Thyroid gland (tissue), 4 donors: ENCODE measurements at places on chromosomes 11 and 22. TPM values are rescaled to one million over a fixed set of nuclear protein-coding genes. Genes with fewer than 3 reads are reported as not detected.

GRCh38 chr11:31560842-31561476 is 51.4 kb downstream of the ELP4 start:
- no peaks in the 10 kb centered on the region for H3K36me3 ChIP-seq
- peaks cover 11% of the 10 kb centered on the region for H3K4me1 ChIP-seq
- H3K27ac ChIP-seq: no peak overlapping the region
- no peaks in the 10 kb centered on the region for H3K27me3 ChIP-seq
- DNase-seq: no peak
- H3K4me3 ChIP-seq: no peak overlapping the region

Gene RGL4
- total RNA-seq: not detected

Gene ANGPTL5
- 1.2 TPM for total RNA-seq

- peaks cover 28% of the 10 kb centered on the region for H3K4me1 ChIP-seq
- no peak for DNase-seq
- H3K36me3 ChIP-seq: no peaks in the 10 kb centered on the region
- H3K27ac ChIP-seq: no peak overlapping the region
- no peaks in the 10 kb centered on the region for H3K27me3 ChIP-seq
These were observed 120.5 kb downstream of the CACNA1I start for GRCh38 chr22:39690881-39691605.

DNA sequence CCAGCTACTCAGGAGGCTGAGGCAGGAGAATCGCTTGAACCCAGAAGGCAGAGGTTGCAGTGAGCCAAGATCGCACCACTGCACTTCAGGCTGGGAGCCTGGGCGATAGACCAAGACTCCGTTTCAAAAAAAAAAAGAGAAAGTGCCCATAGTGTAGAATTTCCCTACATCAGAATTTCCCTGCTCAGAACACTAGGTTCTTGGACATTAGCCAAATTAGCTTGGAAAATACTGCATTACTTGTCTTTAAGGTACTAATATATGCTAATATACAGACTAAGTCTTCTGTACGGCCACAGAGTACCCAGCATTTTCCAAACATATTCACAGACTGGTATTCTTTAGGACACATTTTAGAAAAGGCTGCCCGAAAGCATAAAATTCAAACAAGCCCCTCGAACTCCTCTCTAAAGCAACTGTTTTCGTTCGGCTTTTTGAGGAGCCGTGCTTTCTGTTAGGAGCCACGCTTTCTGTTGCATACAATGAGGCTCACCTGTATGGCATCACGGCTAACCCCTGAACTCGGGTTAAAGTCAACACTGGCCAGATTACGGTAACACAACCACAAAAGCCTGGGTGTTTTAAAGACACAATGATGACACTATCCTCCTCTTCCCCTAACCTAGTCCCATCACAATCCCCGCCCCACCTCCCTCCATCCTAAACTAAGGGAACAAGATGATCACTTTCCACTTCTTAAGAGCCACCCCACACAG is 18.4 kb downstream of the TNKS1BP1 start:
- H3K36me3 ChIP-seq: peaks cover 30% of the 10 kb centered on the region
- H3K4me1 ChIP-seq: peaks cover 44% of the 10 kb centered on the region
- DNase-seq: no peak
- H3K4me3 ChIP-seq: no peak overlapping the region

DNA sequence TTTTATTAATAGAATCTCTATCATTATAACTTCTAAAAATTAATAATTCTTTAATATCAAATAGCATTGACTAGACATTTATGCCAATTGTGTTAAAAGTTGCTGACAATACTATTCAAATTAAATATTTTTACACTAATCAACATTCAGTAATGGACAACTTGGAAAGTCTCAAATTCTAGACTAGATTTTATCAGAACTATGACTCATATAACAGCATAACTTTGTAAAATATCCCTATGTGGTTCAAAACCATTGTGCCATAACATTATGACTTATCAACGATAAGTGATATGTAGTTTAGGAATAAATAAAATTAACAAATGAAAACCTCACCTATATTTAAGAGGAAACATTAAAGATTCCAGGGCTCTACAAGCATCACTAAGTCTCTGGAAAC is 291.8 kb downstream of the SBF2 start:
- peaks cover 26% of the 10 kb centered on the region for H3K4me1 ChIP-seq
- no peak for DNase-seq
- H3K27me3 ChIP-seq: no peaks in the 10 kb centered on the region
- H3K4me3 ChIP-seq: no peak overlapping the region
- H3K36me3 ChIP-seq: peaks cover 3% of the 10 kb centered on the region

GRCh38 chr11:122198291-122198983 is 82.4 kb upstream of the BLID start:
- H3K4me1 ChIP-seq: peaks cover 23% of the 10 kb centered on the region
- no peak for DNase-seq
- H3K36me3 ChIP-seq: no peaks in the 10 kb centered on the region
- no peak overlapping the region for H3K27ac ChIP-seq
- no peak overlapping the region for H3K4me3 ChIP-seq

Gene NPTXR
- total RNA-seq: 3.6 TPM

DNA sequence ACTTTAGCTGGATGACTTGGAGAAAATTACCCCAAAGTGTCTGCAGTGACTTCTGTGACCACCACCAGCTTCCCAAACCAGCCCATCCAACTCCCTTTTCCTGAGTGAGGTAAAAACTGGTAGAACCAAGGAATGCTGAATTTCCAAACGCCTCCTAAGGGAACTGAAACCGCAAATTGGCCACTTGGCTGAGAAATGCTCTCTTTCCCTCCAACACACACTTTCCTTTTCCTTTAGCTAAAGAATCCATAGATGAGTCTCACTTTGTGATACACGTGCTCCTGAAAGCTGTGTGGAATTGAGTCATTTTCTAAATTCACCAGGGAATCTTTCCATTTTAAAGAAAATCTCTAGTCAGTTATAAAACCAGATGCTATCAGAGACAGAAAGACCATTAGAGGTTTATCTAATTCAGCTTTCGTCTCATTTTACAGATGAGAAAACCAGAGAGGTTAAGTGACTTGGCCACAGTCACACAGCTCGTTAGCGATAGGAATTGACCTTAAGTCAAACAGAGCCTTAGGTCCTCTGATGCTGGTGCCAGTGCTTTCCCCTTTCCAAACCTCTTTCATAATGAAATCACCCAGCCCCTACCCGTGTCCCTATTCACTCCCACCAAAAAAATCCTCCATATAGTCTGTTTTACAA is 137.2 kb downstream of the COMMD9 start:
- DNase-seq: no peak
- peaks cover 20% of the 10 kb centered on the region for H3K4me1 ChIP-seq
- H3K27ac ChIP-seq: no peak overlapping the region
- H3K4me3 ChIP-seq: no peak overlapping the region
- no peaks in the 10 kb centered on the region for H3K36me3 ChIP-seq

Gene DAGLA
- 2.0 TPM for total RNA-seq

Gene TMPRSS13
- 15.6 TPM for total RNA-seq

GRCh38 chr11:46275964-46276641 is 1.4 kb upstream of the CREB3L1 start:
- peak; percentile 80 for DNase-seq
- H3K4me1 ChIP-seq: peaks cover 31% of the 10 kb centered on the region
- H3K27ac ChIP-seq: peak overlapping the region; percentile 50
- no peaks in the 10 kb centered on the region for H3K36me3 ChIP-seq
- no peak overlapping the region for H3K4me3 ChIP-seq
- H3K27me3 ChIP-seq: no peaks in the 10 kb centered on the region

GRCh38 chr22:25377699-25378098 is 158.3 kb downstream of the CRYBB2 start:
- no peaks in the 10 kb centered on the region for H3K4me1 ChIP-seq
- H3K27me3 ChIP-seq: no peaks in the 10 kb centered on the region
- DNase-seq: no peak
- no peak overlapping the region for H3K27ac ChIP-seq
- H3K4me3 ChIP-seq: no peak overlapping the region

DNA sequence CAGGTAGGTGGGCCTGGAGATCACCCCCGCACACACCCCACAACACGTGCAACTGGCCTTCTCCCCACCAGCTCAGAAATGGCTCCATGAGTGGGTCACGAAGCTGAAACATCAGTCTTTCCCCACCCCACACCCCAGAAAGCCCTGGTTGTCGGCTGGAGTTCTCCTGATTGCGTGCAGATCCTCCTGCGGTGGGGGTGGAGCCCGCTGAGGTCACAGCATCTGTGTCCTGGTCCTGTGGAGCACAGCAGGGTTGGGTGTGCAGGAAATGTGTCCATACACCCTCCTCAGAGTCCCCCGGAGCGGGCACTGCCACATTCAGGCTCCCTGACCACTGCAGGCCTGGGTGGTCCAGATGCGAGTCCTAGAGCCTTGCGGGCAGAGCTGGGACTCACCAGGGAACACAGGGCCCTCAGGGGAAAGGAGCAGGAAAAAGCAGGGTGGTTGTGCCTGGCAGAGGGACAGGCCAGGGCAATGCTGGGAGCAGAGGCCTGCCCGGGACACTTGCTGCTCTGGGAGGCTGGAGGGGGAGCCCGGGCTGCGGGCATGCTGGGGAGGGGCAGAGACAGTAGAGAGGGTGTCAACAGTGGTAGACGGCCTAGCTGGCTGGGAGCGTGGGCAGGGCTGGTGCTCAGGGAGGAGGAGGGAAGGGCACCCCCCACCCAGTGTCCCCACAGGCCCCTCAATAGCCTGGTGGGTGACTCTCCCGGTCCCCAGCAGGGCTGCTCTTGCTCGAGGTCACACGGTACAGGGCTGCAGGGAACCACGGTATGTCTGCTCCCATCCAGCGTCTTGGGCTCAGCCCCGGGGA is 42.4 kb upstream of the PPARA start:
- H3K27me3 ChIP-seq: no peaks in the 10 kb centered on the region
- DNase-seq: no peak
- H3K27ac ChIP-seq: peak overlapping the region; percentile 67

Gene CEP126
- 6.8 TPM for total RNA-seq

- H3K27me3 ChIP-seq: no peaks in the 10 kb centered on the region
- H3K27ac ChIP-seq: no peak overlapping the region
- no peaks in the 10 kb centered on the region for H3K36me3 ChIP-seq
- DNase-seq: no peak
These were observed 18.5 kb upstream of the TPH1 start for GRCh38 chr11:18064450-18065054.

Gene PICK1
- 61.4 TPM for total RNA-seq

DNA sequence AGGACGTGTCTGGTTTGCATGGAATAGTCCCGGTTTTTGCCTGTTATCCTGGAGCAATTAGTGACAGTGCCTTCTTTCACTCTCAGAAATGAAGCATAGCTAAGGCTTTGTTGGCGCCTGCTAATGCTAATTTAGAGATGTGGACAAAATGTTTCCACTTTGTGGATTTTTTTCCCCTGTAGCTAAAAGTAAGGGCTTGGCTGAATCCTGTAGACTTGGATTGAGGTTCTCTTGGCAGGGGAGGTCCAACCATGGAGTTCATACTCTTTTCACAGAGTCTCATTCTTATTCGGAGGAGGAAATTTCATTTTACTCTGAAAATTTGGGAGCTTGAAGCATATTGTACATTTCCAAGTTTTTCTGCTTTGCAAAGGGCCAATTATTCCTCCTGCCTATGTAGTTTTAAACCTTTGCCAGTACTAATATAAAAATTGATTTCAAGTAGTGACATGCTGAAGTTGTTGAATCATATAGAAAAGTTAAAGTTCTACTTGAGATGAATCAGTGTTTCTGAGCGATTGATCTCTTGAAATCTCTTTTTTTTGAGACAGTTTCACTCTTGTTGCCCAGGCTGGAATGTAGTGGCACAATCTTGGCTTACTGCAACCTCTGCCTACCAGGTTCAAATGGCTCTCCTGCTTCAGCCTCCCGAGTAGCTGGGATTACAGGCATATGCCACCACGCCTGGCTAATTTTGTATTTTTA is 20.0 kb downstream of the PPFIA1 start:
- no peaks in the 10 kb centered on the region for H3K36me3 ChIP-seq
- H3K27ac ChIP-seq: no peak overlapping the region
- no peaks in the 10 kb centered on the region for H3K27me3 ChIP-seq
- peaks cover 2% of the 10 kb centered on the region for H3K4me1 ChIP-seq

Gene DDIAS
- 1.3 TPM for total RNA-seq

DNA sequence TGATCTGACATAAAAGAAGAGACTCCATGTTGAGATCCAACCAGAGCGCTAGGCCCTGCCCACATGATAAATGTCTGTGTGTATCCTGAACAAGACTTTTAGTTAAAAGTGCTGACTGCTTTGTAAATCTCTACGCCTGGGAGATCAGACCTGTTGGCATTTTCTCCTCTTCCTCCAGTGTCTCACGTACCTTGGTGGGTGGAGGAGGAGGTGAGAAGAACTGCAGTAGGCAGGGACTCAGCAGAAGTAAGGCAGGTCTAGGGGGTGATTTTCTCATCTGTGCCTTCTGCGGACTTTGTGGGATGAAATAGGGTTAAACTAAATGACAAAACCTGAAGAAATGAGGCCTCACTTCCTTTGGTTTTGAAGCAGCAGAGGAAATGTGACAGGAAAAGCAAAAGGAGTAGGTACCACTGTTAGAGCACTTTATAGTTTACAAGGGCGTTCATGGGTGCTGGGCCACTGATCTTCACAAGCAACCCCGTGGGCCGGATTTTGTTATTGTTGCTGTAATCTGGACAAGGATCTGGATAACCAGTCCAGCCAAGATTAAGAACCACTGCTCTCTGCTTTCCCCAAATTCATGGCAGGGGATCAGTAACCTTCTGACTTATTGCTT is 36.7 kb upstream of the PLET1 start:
- H3K27ac ChIP-seq: peak overlapping the region; percentile 33
- peaks cover 19% of the 10 kb centered on the region for H3K4me1 ChIP-seq
- no peaks in the 10 kb centered on the region for H3K27me3 ChIP-seq
